ENCODE measurements at places on chromosomes 4 and X.

- DNase-seq: no peak
These were observed 882 bp upstream of the CXCR3 start for GRCh38 chrX:71619193-71619592.

- DNase-seq: peak; percentile 31
These were observed 6.1 kb upstream of the ABRAXAS1 start for GRCh38 chr4:83490876-83491450.

GRCh38 chr4:14445882-14446281 lies 556.4 kb upstream of the CPEB2 start:
- DNase-seq: no peak

DNA sequence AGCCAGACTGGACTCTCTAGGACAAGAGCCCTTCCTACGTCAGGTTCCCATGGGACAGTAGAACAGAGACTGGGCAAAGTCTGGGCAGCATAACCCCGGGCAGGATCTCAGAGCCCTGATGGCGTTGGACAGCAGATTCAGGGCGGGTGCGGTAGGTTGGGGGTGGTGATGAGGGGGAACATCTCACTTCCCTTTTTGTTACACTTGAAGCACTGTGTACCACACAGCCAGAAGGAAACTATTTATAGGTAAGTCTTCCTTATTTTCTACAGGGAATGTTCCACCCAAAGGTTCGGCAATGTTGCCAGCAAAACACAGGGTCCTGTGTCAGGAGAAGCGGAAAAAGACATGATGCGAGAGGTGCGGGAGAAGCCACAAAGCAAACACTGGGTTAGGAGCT lies 54.3 kb downstream of the TSC22D3 start:
- no peak for DNase-seq

GRCh38 chrX:15269120-15269519 lies 763 bp downstream of the ASB9 start:
- DNase-seq: no peak

GRCh38 chrX:41475191-41475590 lies 28.0 kb downstream of the NYX start:
- no peak for DNase-seq

DNA sequence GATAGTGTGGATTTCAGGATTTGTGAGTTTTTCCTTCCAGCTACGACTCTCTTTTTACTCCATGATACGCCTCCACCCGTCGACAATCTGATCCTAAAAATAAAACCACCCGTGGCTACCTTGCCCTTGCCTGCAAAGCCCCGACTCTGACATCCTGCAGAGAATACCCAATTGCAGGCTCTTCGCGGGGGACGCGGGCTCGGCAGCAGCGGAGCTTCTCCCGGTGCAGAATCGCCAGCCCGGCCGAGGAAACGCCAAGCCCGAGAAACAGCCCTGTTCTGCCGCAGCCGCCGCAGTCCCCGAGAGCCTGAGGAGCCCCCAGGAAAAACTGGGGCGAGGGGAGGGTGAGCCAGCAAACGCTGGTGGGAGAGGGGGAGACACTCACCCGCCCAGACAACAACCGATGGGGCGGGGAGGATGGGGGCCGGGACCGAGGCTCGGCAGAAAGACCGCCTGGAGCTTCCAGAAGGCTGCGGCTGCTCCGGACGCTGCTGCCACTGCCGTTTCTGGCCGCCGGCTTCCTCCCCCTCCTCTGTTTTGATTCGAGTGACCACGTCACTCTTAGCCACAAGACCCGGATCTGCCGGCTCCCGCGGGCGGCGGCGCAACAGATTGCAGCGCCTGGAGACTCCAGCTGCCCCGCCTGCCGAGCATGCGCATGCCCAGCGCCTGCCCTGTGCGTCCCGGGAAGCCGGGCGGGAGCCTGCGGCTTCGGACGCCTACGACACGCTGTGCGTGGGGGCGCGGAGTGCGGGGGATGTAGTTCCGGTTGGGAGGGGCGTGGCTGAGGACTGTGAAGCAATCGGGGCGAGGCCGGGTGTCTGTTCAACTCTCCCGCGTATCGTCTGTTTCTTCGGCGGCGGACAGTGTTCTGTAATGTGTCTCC lies at the start of gene SMIM14:
Gene SMIM14, minus strand, starts transcription at position 512 of the 886 bp plus-strand sequence. CDS start 33,720 bp downstream, outside the sequence.
- DNase-seq: peak; percentile 98

GRCh38 chrX:131397891-131398290 lies 108.8 kb upstream of the IGSF1 start:
- no peak for DNase-seq

- peak; percentile 67 for DNase-seq
These were observed 18.5 kb upstream of the AP1AR start for GRCh38 chr4:112213091-112213490.

GRCh38 chr4:130760246-130760645 lies 1664.3 kb downstream of the C4orf33 start:
- no peak for DNase-seq

DNA sequence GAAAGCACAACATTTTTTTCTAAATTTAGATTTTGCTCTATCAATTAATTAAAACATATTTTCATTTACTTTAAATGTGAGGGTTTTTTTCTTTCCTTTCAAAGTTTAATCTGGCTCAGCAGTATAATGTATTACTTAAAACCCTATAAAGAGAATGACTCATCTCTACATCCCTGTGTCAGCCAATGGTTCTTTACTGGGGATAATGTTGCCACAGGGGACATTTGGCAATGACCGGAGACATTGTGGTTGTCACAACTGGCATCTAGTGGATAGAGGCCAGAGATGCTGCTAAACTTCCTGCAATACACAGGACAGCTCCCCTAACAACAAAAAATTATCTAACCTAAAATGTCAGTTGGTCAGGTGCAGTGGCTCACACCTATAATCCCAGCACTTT lies 53.8 kb downstream of the SYNPO2 start:
- DNase-seq: peak; percentile 58

- no peak for DNase-seq
These were observed 5.6 kb downstream of the PRDM5 start for GRCh38 chr4:120916937-120917336.

DNA sequence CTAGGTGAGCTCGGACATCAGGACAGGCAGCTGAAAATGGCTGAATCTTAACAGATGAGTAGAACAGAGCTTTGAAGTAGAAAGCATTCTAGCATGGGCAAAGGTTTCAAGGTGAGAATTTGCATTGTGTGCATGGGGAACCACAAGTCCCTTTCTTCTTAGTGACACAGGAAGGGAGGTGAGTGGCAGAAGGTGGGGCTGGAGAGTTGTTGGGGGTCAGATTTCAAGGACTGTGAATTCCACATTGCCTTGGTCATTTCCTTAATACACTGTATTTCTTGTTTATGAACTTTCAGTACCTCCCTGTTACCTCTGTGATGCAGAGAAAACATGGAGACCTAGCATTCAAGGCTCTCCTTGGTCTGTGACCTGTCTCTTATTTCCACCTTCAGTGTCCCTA lies 4.1 kb downstream of the APEX2 start:
- no peak for DNase-seq

DNA sequence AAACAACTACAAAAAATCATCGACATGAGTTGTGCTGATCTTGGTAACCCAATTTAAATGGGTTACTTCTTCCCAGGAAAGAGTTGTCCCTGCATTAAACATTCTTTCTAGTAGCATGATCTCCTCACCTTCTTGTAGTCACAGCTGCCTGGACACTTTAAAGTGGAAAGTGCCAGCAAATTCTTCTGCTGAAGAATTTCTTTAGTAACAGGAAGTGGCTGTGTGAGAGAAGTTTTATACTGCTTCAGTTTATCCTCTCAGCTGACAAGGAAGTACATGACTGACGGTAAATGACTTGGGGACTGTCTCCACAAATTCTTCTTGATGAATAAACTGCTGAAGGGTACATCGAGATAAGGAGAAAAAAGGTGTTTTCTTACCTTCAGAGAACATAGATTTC lies 18.2 kb upstream of the TNIP3 start:
- DNase-seq: peak; percentile 36

- DNase-seq: no peak
These were observed 232.3 kb upstream of the TENM3 start for GRCh38 chr4:182010876-182011275.

GRCh38 chr4:21769404-21770147 lies 179.0 kb downstream of the KCNIP4 start:
- peak; percentile 85 for DNase-seq

DNA sequence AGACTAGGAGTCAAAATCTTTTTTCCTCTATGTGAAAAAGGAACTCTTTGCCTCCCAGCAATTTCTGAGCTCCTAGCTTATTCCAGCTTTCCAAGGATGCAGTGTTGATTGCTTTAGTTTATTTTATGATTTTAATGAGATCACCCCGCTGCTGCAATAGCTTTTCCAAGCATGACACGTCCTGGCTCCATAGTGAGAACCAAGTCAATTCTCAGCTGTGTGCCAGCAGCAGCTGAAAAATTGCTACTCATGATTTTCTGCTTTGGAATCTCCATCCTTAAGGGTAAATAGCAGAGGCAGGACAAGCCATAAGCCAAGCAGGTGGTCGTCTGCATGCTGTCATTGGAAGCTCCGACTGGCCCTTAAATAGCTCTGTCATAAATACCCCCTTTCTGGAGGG lies 64.5 kb downstream of the FTHL17 start:
- DNase-seq: no peak

GRCh38 chr4:28226962-28227361 lies 1366.3 kb downstream of the STIM2 start:
- DNase-seq: no peak

- no peak for DNase-seq
These were observed 2.5 kb downstream of the SEPTIN11 start for GRCh38 chr4:76952071-76952470.

DNA sequence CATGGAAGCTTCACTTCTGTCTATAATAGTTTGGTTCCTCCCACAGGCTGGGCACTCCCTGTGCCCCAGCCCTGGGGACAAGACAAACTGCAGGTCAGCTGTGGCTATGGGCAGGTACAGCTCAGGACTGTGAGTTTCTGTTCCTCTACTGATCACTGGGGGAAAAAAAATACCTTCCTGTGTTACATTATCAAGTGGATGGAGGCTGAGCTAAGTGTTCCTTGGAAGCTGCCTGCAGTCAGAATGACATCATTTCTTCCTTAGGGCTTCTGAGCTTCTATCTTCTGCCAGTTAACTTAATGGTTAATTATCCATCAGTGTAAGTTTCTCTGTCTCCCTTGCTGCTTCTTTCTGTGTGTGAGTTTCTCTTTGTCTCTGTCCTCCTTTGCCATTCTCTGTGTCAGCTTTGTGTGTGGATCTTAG lies 4.6 kb downstream of the RAB33A start:
- DNase-seq: peak; percentile 25

GRCh38 chr4:56158483-56158882 lies 209.7 kb downstream of the CEP135 start:
- DNase-seq: no peak

GRCh38 chr4:38958453-38959190 lies 73.6 kb downstream of the TMEM156 start:
- no peak for DNase-seq

DNA sequence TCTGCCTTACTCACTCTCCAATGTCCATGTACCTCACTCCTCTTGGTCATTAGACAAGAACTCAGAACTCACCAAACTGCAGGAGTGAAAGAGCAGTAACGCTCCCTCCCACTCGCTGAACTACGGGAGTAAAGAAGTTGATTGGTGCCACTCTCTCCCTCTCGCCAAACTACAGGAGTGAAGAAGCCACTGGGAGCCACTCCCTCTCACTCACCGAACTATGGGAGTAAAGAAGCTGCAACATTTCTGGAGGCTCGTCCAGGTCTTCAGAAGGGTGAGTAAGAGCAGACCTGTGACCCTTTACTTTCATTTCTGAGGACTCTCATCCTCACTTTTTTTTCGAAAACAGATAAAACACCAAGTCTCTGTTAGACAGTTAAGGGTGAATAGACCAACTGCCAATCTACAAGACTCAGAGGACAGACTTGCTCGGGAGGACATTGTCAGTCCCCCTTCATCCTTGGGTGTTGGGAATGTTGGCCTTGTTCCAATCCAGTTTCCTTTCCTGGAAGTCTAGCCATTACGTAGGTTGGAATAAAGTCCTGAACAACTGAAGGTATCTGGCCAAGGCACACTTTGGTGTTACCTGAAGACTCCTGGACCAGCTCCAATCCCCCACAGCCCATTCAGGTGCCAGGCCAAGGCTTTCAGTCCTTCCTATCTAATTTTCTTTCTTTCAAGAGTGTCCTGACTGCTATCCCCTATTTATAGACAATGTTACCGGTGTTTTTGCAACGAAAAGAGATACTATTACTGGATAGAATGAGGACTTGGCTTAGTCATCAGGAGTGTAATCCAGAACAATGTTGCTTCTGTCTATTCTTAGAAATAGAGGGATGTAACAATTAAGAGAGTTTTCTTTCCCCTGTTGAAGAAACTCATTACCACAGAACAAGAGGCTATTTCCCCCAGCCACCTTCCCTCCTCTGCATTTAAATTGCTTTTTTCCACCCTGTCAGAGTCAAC lies 11.0 kb upstream of the COL25A1 start:
- no peak for DNase-seq

GRCh38 chr4:158968961-158969360 lies 133.9 kb upstream of the RAPGEF2 start:
- DNase-seq: no peak

- peak; percentile 89 for DNase-seq
These were observed 4.1 kb downstream of the ENPEP start for GRCh38 chr4:110480031-110480549.

DNA sequence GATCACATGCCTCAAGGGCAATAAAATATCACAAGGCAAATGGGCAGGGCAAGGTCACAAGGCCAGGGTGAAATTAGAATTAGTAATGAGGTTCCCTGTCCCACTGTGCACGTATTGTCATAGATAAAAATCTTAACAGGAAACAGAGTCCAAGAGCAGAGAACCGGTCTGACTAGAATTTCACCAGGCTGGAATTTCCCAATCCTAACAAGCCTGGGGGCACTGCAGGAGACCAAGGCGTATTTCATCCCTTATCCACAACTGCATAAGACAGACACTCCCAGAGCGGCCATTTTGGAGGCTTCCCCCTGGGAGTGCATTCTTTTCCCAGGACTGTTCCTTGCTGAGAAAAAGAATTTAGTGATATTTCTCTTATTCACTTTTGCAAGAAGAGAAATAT lies 25.9 kb upstream of the PRDM5 start:
- DNase-seq: peak; percentile 8

- DNase-seq: peak; percentile 28
These were observed 29.9 kb downstream of the FGFRL1 start for GRCh38 chr4:1041147-1041935.

DNA sequence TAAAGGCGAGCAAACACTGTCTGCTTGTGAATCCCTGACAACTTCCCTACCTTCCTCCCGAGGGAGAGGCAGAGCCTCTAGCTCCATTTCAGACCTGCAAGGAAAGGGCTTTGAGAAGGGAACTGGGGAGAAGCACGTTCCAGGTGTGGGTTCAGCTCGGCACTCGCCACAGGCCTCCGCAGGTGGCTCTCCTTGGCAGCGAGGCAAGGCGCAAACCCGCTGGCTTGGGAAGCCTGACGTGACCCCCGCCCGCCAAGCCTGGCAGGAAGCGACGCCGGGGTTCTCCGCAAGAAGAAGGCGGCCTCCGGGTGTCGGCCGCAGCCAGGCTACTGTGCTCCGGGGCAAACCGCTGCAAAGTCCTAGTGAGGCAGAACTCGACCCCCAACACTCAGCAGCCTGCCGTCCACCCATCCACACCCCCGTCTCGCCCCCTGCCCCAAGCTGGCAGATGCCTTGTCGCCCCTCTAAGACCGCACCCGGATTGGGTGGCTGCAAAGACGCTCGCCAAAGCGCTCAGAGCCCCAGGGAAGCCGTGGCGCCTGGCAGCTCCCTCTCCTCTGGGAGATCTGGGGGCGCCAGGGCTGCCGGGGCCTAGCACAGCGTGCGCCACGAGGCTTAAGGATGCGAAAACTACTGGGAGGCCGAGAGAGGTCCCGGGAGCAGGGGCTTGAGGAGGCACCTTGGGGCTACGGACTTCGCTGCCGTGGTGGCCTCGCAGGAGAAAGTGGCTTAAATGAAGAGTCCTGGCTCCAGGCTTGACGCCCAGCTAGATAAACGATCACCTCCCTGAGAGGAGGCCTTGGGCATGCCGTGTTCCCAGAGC lies 21.8 kb downstream of the NKX3-2 start:
- no peak for DNase-seq

All from EL (cell line).